ENCODE measurements at places on chromosomes 12 and 14.

DNA sequence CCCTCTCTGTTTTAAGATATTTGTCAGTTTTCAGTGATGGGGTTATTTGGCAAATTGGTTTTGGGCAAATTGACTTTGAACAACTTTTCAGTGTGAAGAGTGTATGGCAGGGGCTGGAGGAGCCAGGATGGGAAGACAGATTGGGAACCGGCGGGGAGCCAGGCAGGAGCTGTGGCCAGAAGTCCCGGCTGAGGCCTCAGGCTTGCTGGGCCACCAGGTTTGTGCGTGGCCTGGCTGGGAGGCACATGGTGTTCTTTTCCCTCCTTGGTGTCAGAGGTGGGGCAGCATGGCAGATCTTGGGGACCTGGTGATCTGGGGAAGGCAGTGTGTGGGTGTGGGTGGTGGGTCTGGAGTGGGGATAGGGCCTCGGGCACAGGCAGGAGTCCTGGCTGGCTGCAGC lies 61.1 kb downstream of the SLC25A47 start:
- DNase-seq: no peak

DNA sequence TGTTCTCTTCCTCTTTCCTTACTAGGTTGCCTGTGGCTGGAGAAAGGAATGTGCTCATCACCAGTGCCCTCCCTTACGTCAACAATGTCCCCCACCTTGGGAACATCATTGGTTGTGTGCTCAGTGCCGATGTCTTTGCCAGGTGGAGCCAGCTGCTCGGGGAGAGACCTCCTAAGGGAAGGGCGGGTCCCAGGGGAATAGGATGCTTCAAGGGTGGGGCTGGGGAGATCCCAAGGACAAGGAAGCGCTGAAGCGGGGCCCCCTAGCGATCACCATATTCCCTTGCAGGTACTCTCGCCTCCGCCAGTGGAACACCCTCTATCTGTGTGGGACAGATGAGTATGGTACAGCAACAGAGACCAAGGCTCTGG lies 10.2 kb downstream of the MARS1 start:
- no peak for DNase-seq

GRCh38 chr14:39615352-39615751 lies 183.1 kb upstream of the FBXO33 start:
- DNase-seq: no peak

- no peak for DNase-seq
Observed at GRCh38 chr12:54579696-54580333, 8.6 kb downstream of the PPP1R1A start.

DNA sequence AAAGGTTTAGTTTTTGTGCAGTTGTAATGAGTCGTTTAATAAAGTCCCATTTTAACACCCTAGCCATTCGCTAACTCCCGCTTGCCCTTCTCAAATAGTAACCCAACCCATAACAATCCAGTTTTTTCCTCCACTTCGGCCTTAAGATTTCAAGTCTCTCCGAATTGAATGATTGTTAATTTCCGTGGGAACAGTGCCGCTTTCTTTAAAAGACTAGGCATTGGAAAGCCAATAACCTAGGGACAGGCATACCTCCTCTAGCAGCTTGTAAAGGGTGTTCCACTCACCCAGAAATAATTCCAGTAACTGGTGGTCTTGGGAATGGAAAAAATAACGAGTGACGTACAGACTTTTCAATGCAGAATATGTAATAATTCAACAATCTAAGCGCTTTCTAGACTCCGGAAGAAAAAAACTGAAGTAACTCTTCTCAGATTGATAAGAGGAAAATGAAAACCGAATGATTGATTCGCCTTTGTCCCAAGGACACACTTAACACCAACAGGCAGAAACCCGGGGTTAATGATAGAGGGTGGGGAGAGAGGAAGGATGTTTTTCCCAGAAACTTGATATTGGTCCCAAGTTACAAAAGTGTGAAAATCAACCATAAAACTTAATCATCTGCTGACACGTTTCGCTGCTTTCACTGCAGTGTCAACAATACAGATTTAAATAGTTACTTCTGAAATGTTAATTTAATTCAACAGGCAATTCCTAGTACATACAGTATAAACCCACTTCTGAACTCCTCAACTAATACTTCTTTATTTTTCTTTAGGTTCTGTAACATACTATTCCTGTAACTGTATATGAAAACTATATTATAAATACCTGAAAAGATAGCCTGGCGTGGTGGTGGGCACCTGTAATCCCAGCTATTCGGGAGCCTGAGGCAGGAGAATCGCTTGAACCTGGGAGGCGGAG lies 1.0 kb upstream of the SINHCAF start:
- no peak for DNase-seq

- no peak for DNase-seq
Observed at GRCh38 chr12:94829552-94829951, 173.9 kb downstream of the NDUFA12 start.

DNA sequence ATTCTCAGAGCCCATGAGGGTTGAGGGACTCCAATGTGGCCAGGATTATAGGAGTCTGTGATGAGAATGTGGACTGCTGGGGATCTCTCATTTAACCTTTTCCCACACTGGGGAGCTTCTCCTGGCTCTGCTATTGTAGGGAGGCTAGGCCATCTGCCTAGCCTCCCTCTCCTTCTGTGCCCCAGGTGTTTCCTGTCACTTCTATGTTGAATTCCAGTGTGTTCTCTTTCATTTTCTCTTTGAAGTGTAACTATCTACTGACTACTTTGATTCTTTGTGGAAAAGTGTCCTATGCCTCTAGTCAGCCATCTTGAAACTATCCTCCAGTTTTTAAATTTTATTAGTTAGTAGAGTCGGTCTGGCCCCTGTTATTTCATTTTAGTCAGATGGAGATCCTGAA lies 53.4 kb upstream of the ABCD2 start:
- DNase-seq: no peak

- DNase-seq: no peak
Observed at GRCh38 chr12:116060764-116061163, 216.7 kb downstream of the MED13L start.

DNA sequence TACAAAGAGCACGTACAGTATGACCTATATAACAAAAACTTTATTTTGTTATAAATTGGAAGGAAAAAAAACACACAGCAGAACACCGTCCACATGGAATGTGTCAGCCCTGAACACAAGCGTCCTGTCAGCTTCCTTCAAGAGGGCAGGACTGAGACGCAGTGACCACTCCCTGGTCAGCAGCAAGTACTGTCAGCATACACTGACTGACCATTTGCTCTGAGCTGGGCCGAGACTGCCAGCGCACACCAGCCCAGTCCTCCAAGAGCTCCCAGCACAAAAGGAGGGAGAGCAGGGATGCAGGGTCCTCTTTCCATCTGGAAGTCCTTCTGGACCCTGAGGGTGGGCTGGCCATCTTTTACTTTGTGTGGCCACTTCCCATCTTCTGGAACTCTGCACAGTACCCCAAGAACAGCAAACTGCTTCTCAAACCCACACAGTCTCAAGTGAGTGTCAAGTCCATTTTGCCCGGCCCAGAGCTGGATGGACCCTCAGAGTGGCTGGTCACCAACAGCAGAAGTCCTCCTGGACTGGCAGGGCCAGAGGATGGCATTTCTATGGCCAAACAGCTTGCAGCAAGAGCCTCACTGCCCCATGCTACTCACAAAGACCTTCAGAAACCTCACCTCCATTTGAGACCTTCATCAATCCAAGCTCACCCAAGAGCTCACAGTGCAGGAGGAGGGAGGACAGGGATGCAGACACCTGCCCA lies 11.7 kb downstream of the CCDC88C start:
- DNase-seq: no peak

- no peak for DNase-seq
Observed at GRCh38 chr12:3083921-3084347, 6.8 kb downstream of the TSPAN9 start.

DNA sequence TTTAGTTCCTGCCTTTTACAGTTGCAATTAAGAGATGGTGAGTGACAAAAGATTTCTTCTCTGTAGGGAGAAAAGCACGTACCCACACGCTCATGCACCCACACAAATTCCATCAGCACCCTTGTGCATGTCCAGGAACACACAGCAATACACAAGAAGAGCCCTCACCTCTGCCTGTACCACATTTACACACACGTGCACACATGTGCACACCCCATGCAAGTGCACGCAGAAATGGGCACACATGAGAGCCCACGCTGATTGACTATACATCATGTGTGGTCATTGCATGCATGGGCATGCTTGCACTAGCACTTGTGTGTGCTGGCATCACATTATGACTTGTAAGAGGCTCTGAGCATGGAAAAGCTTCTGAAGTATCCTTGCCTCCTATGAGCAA lies 70.5 kb downstream of the SERPINA3 start:
- DNase-seq: no peak

DNA sequence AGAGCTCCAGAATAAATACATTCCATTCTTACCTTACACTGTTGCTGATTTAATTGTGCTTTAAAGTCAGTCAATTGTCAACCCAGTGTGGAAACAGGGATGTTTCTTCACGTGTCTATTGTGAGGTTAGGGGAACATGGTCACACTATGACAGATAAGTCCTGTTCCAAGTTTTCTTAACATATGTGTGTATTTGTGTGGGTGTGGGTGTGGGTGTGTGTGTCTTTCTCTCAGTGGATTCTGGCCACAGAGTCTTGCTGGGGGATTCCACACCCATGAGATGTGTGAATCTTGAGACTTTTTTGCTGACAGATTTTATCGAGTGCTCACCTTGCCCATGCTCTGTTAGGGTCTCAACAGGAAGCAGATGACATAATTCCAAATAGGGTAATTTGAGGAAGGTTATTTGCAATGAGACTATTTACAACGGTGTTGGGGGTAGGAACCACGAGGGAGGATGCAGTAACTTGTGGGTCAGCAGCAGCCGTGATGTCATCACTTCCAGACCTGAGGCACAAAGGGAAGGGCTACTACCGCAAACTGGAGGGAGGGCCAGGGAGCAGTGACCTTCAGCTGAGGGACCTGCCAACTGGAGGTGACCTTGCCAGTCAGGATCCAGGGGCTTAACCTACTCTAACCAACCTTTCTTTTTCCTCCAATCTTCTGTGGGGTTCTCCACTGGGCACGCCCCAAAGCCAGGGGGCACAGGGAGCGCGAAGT lies 1.9 kb upstream of the VRK1 start:
- no peak for DNase-seq

DNA sequence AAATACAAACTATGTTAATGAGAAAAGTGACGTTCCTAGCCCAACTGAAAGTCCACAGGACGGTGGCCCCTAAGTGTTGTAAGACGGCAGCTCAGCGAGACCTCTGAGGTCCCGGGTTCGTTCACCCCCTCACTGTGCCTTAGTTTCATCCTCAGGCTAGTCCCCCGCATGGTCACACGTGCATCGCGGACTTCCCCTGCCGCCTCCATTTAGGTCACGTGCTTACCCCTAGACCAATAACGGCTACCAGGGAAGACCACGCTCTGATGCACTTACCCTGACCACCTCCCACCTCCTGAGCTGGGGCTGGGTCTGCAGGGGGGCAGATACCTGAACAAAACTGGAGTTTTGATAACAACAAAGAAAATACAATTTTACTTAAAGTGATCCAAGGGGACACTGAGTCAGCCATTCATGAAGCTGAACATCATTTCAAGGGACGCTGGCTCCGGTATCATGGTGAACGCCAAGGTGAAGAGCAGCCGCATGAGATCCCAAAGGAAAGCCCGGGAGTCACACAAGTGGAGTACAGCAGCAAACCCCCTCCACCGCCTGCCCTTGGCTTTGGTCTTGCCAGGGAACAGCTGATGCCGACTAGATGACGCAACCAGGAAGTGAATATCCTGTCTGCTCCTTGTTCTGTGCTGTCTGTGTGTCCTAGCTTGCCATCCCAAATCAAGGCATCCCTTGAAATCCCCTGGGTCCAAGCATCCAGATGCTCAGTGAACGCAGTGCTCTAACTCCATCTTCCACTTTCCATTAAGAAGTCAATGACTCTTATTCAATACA lies 274.1 kb downstream of the PCNX1 start:
- DNase-seq: no peak

GRCh38 chr12:114911196-114911595 lies 227.2 kb upstream of the TBX3 start:
- DNase-seq: no peak

- no peak for DNase-seq
Observed at GRCh38 chr12:112906712-112907414, at the start of gene OAS1. Gene OAS1, plus strand, starts transcription at chr12:112906962. Its CDS starts 78 bp downstream, at chr12:112907040.

DNA sequence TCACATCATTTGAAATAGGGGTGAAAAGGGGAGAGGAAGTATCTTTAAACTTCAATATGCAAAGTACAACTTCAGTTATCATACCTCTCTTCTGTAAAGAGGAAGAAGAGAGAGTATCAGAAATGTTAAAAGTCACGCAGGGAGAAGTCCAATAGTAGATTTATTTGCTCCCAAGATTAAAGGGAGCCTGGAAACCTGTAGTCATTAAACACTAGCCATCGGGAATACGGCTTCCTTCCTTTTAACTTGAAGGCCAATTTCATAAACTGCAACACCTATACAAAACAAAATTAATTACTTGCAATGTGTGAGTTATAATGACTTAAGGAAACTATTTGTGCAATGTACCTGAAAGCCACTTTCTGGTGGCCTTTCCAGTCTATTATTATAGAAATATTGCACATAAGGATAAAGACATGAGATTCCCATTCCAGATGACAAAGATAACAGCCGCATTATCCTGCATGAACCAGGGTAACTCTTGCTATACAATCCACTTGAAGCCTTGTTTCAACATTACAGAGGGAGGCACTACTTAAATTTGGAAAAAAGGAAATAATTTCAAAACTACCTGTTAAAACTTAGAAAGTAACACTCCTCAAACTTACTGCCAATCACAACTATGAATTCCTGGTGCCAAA lies 4.6 kb downstream of the BTG1 start:
- no peak for DNase-seq

GRCh38 chr12:105206686-105207374 lies 29.1 kb downstream of the APPL2 start:
- DNase-seq: no peak

GRCh38 chr14:88248606-88249005 lies 74.5 kb downstream of the KCNK10 start:
- no peak for DNase-seq

DNA sequence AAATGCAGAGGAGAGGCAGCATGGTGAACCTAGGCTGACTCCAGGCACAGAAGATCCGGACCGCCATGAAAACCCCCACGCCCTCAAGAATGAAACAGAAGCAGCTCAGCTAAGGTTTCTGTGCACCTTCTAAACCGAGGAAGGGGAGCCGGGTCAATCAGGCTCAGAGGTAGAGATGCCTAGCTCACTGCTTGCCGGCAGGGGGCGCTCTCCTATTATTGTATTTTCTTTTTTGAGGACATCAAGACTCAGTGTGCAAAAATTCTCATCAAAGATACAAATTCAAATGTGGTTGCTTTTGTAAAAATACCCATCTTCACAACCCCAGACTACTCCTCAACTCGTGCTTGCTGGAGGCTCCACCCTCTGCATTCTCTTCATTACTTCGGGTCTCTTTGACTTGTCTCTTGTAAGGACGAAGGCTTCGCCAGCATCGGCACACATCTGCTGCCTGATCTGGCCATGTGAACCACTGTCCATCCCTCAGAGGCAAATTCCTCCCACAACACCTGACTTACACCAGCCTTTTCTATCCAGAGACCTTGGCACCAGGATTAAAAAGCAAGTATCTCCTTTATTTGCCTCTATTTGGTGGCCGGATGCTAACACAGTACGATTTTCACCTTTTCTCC lies 33.4 kb upstream of the RNASE3 start:
- DNase-seq: no peak
